ENCODE measurements at places on chromosomes 6 and 20.

DNA sequence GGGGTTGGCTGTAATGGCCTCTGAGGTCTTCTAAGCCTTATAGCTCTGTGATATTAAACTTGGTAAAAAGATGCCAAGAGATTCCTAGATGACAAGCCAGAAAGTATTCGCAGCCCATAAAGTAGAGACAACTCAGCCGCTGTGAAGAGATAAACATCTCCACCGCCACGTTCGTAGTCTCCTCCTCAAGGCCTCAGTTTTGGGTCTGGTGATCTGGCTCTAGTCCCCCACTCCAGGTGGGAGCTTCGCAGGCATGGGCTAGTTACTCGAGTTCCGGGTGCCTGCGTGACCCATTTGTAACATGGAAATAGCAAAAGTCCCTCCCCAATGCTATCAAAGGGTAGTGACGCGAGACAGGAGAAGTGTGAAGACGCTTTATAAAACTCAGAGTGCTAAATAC, 28.3 kb upstream of the AFDN start:
- DNase-seq: no peak

DNA sequence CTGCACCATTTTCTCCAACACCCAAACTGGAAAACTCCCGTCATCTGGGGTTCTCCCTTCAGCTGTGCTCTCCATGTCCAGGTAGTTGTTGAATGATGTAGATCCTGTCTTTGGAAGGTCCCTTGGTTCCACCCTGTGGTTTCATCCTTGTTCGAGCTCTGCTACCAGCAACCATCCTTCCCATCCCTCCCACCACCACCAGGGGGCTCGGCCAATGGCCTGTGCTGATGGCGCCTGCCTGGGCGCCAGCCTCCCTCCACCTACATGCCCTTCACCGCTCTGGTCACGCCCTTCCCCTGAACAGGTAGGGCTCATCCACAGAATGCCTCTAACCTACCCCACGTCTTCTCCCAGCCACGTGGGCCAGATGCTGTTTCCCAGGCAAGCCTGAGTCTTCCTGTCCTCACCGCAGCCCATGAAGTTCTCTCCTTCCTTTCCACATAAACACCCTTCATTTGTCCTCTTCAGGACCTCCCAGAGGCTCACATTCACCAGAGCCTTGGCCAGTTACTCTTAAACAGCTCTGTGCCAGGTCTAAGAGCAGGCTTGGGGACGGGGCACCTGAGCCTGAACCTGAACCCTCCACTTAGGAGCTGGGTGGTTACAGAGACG, 75.1 kb upstream of the DUSP22 start:
- no peak for DNase-seq

DNA sequence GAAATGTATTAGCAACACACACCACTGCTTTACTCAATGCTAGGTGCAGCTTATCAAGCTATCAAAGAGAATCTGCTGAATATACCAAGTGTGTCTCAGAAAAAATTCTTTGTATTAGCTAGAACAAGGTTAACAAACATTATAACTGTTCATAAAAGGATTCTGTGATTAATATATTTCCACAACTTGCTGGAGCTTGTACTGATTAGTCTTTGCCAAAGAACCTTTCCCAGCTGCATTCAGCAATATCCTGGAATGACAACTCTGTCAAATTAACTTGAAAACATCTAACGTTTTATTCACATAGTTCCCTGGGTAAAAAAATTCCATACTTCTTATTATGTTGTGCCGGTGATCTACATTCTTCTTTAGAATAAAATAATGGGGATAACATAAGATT, 252.7 kb downstream of the FOXC1 start:
- DNase-seq: no peak

- DNase-seq: no peak
Measured at GRCh38 chr20:11791835-11792567, 125.7 kb upstream of the BTBD3 start.
